ENCODE measurements at places on chromosomes 16 and 17. TPM values are rescaled to one million over a fixed set of nuclear protein-coding genes. Genes with fewer than 3 reads are reported as not detected.

- DNase-seq = no peak
These were observed 32.6 kb downstream of the FA2H start for GRCh38 chr16:74742051-74742481.

DNA sequence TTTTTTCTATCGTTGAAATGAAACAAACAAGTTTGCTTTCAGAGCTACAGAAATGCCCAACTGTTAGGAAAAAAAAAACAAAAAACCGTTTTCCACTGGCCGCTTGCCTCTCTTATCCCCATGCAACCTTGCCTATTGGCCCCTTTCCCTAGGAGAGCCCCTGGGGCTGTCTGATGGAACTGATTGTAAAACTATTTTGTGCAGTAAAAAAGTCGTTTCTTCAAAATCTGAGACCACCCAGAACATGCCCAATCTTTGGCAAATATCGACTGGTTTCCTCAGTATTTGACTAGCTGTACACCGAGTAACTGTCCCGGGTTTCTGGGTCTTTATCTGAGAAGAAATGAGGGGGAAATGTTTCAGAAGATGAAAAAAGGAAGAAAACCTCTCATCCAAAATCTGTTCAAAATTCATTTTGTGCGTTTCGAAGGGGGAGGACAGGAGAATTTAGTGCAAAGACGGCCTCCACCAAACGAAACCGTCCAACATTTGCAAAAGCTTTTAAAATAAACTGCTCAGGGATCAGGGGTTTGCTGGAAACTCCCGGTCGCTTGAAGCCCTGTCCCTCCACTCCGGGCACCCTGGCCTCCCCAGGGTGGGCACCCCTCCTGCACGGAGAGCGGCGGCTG is 1.1 kb upstream of the GNAO1 start:
- no peak for DNase-seq

DOC2A gene
- total RNA-seq = 0.06 TPM

DNA sequence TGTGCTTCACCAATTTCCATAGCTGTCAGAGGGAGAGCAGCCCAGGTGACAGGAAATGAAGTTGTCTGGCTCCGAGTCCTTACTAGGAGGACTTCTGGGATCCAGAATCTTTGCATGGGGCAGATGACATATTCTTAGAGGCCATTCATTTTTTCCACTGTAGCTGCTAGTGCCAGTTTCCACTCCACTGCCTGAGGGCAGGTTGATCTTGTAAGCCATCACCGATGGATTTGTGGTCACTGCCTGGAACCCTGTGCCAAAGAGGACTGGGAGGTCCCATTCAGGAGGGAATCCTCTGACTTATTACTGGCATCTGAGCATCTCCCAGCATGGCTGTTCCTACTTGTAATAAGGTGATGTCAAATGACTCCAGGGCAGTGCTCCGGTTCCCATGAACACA is 144.1 kb upstream of the KCNJ18 start:
- DNase-seq = no peak

C17orf50 gene
- not detected for total RNA-seq

GRCh38 chr16:51723036-51723724 is 572.1 kb upstream of the SALL1 start:
- no peak for DNase-seq

DNA sequence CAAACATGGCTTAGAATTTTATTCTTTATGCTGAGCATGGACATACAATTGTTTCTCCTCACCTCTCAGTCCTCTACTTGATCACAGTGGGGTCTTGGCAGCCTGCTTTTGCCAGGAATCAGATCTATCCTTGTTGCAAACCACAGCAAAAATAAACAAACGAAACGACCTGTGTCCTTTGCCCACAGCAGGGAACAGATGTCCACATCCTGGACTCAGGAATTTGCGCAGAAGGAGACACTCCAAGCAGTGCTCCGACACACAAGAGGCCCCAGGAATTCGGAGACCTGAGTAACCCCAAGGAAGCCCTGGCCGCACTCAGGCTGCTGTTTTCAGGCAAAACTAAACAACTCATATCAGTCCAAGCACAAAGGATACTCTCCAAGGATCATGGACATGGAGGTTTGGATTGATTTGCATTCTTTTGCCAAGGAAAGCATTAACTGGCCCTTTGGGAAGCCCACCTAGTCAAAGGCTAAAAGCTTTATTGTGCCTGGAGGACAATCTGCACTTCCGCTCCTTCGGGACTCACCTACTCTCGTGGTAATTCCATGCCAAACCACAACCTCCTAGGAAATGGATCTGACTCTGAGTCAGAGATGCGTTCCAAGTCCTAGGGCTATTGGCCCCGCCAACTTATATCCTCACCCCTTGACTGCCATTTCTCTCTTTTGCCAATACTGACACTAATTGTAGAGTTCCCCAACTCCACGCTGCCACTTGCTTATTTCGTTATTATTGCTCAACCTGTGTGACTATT is 271.1 kb upstream of the CDH11 start:
- DNase-seq = no peak

IRF8 gene
- total RNA-seq = 0.63 TPM
